ENCODE measurements at places on chromosomes 5 and 9.

DNA sequence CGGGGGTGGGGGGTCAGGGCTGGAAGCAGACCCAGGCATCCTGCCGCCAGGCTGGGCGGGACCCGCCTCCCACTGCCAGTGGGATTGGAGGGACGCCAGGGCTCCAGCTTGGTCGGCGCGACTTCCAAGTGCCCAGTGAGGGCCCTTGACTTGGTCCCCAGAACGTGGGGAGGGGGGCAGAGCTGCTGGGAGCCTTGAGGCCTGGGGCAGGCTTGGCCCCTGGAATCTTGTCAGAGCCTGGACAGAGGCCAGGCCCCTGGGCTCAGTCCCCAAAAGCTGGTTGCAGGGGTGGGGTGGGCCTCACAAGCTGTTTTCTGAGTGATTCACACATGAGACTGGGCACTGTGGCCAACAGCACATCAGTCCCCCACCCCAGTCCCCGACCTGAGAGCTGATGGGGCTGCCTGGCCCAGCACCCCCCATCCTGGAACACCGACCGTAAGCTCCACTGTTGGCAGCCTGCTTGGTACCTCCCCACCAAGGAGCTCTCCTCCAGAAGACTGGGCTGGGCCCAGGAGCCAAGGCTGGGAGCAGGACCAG is 526 bp downstream of the CLIC3 start:
- no peak for DNase-seq

DNA sequence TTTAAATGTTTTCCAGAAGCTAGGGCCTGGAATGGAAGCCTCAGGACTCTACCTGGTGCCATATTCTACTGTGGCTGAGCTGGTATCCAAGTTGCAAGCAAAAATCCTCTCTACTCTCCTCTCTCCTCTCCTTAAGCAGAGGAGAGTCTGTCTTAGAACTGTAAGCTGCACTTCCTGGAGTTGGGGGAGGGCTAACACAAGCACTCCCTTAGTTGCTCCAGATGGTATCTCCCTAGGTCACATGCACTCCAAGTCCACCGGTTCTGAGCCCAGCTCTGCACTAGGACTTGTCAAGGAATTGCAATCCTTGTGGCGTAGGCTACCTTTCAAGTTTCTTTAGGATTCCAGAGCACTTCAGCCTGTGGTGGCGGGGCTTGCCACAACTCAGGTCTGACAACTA is 513.9 kb upstream of the RGMB start:
- no peak for DNase-seq

DNA sequence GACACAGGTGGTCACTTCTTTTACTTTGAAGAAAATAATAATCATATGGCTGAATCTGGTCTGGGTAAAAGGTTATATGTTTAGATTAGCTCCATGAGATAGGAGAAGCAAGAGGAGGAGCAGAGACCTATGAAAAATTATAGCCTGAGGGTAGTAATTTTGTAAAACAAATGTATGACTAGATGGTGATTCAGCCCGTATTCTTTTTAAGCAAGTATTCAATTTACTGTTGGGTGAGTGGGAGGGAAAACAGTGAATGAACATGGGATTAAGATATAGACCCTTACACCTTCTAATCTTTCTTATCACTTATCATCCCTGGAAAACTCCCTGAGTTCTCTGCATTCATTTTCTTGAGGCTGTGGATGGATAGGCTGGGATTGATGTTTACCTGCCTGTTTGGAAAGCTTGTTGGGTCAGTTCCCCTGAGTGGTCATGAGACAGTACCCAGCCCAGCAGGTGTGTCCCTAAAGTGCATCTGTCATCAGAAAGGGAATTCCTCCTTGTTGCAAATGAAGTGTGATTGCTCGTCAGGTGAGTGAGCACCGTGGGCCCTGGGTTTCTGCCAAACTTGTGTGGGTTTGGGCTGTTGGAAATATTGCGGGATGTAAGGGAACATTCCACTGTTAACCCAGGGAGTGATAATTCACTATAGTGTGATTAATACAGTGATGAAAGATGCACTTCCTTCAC is 101.2 kb upstream of the GDNF start:
- no peak for DNase-seq

DNA sequence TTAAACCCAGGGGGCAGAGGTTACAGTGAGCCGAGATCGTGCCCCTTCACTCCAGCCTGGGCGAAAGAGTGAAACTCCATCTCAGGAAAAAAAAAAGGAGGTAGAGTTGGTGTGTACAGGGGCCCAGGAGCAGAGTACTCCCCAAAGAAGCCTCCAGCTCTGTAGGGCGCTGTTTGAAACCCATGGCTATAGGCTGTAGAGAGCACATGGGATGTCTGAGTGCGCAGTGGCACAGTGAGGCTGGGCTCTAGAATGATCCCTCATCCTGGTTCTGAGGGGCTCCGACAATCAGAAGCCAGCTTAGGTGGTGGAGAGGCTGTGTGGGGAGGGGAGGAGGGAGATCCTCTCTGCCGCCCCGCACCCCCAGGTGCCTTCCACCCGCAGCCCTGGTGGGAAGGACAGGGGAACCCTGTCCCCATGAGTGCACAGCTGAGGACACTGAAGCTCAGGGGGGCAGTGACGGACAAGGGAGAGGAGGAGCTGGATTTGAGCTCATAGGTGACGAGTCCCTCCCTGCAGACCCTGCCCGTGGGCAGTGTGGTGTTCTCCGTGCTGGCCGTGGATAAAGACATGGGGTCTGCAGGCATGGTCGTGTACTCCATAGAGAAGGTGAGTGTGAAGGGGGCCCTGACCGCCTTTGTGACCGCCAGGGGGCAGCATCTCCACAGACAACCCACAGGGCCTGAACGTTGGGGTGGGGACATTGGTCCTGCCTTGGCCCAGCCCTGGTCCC is 24.6 kb downstream of the CDHR2 start:
- DNase-seq: no peak

DNA sequence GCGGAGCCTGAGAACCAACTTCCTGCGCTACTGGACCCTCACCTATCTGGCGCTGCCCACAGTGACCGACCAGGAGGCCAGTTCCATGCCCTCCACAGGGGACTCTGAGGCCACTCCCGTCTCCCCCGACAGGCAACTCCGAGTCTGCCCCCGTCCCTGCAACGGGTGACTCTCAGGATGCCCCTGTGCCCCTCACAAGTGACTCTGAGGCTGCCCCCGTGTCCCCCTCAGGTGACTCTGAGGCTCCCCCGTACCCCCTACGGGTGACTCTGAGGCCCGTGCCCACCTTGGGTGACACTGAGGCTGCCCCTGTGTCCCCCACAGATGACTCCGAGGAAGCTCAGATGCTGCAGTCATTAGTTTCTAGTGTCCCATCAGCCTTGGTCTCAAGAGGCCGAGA is 25.1 kb downstream of the CEL start:
- DNase-seq: no peak

DNA sequence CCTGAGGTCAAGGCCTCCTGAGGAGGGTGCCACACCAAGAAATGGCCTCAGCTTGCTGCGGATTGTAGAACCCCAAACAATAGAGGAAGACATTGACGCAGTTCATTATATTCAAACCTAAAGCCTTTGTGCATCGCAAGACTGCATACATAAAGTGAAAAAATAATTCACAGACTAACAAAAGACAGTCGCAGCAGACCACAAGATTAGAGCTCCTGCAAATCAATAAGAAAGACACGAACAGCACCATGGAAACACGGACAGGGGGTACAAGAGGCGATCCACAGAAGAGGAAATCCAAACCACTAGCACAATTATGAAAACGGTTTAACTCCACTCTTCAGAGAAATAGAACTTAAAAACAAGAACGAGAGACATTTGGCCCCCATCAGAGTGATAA is 10.0 kb upstream of the TCOF1 start:
- no peak for DNase-seq

DNA sequence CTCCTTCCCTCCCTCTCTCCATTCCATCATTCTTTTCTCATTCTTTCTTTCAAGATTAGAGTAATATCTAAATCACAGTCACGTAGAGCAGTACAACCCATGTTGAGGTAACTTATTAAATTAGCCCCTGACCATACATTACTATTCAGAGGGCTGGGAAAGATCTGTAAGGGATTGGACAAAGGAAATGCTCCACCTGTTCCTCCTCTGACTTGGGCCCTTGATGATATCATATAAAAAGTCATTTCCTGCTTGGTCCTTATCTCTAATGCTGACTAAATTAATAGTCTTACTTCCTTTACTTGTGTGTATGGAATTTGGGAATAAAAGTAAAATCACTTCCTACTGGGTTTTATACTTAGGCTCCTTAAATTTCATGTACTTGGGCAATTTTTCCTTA is 40.8 kb downstream of the SNX18 start:
- DNase-seq: no peak

- no peak for DNase-seq
These were observed 36.2 kb downstream of the FBXL17 start for GRCh38 chr5:108345541-108346171.

GRCh38 chr5:6849316-6850105 is 136.3 kb downstream of the TENT4A start:
- no peak for DNase-seq

DNA sequence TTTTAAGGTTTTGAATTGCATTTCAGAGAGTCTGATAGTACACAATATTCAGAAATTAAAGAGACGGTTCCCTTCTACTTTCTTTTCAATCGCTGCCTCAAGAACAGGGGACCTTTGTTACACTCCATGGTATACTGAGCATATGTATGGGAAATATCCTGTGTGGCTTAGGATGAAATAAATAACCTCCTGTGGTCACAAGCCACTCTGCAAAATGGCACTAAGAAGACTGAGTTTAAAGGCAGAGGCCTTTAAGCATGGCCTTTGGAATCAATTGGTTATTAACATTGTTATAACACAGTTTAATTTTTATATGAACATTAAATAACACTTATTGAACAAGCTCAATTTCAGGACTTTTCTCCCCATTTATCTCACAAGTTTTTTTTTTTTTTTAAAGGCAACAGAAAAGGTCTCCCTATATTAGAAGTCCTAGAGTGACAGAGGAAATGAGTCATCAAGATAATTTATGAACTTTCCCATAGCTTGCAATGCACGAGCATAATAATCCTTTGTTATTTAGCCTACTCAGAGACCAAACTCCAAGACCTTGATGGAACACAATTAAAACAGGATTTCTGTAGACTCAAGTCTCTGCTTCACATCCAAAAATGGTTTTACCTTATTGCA is 341.9 kb downstream of the TMEM167A start:
- DNase-seq: no peak

- no peak for DNase-seq
These were observed 89.9 kb upstream of the HAPLN1 start for GRCh38 chr5:83810511-83810910.

- DNase-seq: no peak
These were observed 3.9 kb downstream of the SEPTIN8 start for GRCh38 chr5:132773114-132773513.

DNA sequence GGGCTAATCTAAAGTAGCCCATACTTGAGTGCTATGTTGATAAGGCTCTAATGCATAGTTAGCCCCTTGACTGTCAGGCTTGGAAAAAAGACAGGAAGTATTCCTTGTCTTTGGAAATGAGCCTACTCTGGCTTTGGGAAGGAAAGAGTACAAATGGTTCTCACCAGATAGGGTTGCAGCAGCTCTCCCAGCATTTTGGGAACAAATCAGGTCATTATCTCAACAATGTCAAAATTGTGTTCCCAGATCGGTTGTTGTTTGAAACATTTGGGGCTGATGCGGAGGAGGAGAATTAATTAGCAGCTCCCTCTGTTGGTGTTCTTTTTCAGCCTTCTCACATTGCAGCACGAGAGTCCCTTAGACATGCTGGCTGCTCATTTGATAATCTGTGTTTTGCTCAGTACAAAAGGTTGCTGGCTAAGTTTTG is 294.7 kb upstream of the DMRT1 start:
- no peak for DNase-seq

DNA sequence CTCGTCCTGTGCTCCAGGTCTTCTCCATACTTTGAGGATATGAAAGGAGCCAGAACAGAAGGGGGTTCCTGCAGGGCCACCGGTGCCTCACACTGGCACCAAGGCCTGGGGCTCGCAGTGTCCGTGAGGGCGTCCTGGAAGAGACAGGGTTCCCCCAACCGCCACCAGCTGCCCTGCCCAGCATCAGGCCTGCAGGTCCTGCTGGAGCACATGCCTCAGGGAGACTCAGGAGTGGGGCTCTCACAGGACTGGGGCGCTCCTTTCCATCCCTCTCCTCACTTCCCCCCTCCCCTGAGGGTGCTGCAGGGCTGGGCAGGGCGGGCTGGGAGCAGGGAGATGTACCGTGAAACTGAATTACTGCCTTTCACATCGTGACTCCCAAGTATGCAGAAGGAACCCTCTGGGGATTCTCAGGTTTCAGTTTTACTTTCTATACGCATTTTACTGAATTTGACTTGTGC is 31.7 kb downstream of the CEP72 start:
- no peak for DNase-seq

DNA sequence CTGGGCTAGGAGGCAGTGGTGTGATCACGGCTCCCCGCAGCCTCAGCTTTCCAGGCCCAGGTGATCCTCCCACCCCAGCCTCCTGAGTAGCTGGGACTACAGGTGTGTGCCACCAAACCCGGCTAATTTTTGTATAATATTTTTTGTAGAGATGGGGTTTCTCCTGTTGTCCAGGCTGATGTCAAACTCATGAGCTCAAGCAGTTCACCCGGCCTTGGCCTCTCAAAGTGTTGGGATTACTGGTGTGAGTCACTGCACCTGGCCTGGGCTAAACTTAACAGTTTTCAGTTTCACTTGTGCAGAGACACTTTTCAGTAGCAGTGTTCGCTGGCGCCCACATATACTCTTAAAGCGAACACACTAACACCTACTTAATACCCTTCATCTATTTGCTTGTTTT is 205.6 kb upstream of the ZNF608 start:
- DNase-seq: no peak

DNA sequence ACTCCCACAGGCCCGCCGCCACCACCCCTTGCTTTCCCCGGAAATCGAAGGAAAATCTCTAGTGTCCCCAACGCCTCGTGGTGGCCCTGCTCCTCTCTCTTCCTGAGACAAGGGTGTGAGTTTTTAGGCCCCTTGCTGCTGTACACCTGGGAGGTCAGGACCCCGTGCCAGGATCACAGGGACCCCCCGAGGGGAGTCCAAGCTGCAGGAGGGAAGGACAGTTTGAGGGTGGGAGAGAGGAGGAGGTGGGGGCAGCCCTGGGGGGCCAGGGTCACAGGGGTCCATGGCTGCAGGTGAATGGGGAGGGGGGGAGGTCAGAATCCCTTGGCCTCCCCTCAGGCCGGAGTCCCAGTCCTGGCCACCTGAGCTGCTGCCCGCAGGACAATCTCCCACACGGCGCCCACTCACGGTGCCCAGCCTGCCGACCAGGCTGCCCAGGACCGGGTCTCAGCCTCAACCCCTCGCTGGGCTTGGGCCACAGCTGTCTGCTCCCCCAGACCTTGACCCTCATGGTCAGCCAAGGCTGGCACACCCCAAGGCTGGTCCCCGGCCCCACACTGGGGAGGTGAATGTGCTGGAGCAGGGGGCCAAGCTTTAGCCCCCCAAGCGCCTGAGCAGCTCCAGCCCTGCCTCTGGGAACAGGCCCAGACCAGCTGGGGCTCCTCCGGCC is 19.9 kb downstream of the TPPP start:
- DNase-seq: no peak

DNA sequence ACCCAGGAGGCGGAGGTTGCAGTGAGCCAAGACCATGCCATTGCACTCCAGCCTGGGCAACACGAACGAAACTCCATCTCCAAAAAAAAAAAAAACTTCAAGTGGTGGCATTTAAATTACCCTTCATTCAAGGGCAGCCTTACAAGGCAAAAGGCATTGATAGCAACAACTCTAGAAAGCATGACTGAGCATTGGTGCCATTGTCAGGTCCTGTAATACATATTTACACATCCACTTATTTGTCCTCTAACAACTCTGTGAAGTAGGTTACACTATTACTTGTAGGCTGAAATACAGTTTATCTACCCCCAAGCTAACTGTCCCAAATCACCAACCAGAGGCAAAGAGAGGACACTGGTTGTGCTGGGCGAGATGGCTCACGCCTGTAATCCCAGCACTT is 52.7 kb upstream of the LARP1 start:
- DNase-seq: no peak

GRCh38 chr5:32916648-32917047 is 205.5 kb downstream of the NPR3 start:
- DNase-seq: no peak
